ENCODE measurements at places on chromosomes 5 and 9.

DNA sequence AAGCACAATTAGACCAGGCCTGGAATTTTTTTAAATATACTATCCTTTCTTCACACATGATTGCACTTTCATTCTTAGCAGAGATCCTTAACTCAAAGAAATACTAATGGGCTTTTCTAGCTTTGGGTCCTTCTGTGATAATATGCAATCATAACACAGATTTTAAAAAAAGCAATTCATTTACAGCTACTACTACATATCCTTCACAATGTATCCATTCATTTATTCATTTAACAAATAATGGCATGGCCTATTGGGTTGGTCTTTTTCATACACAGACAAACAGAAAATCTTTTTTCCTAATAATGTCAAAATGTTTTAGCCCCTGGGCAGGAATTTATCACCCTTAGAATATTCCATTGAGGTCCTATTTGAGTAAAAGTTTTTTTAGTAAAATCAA is 47.0 kb downstream of the SAXO1 start:
- no peak for DNase-seq

- no peak for DNase-seq
Measured at GRCh38 chr5:33501899-33502298, 61.1 kb downstream of the TARS1 start.

GRCh38 chr5:164360589-164360988 is 855.2 kb downstream of the MAT2B start:
- DNase-seq = no peak

- DNase-seq = no peak
Measured at GRCh38 chr9:12774861-12775678, at the start of gene LURAP1L. TSS of gene LURAP1L (plus strand) at chr9:12775020. CDS start at chr9:12775716, 696 bp downstream.

GRCh38 chr5:158979749-158980521 is 119.8 kb downstream of the EBF1 start:
- no peak for DNase-seq

- DNase-seq = no peak
Measured at GRCh38 chr5:2752059-2752820, 763 bp upstream of the IRX2 start.

GRCh38 chr5:55308254-55308836 is 556 bp downstream of the MTREX start:
- no peak for DNase-seq

DNA sequence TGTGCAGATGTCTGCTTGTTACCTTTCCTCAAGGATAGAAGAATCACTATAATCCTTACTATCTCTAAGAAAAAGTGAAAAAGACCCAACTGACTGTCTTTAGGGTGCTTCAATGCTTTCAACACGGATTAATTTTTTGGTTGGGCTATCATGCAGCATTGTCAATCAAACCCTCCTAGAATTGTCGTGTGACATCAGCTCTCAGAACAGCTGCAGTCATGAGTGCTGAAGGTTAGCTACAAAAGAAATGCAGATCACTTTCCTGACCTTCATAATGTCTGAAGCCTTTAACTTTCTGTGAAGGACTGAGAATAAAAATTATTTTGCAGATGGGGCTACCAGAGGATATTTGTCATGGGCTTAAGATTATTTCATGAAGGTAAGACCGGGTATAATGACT is 107.9 kb upstream of the EFNA5 start:
- no peak for DNase-seq

DNA sequence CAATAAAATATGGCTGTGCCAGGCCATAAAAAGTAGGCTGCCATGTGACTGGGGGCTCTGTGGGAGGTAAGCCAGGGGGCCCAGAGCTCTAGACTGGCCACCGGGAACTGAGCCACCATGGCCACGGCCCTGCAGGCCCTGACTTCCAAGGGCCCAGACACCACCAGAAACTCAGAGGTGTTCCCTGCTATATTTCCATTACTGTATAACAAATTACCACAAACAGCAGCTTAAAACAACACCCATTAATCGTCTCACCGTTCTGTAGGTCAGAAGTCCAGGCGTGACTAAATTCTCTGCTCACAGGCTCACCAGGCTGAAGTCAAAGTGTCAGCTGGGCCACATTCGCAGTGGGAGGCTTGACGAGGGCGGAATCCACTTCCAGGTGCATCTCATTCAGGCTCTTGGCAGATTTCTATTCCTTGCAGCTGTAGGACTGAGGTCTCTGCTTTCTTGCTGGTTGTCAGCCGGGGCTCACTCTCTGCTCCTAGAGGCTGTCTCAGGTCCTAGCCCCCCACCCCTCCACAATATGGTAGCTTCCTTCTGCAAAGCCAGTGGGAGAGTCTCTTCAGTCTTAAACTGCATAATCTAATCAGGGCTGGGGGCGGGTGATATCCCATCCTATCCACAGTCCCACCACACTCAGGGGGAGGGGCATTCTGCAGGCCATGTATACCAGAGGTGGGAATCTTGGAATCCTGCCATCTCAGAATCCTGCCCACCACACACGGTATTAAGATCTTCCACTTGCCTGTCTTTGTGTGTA is 125.4 kb downstream of the C5orf15 start:
- DNase-seq = no peak

DNA sequence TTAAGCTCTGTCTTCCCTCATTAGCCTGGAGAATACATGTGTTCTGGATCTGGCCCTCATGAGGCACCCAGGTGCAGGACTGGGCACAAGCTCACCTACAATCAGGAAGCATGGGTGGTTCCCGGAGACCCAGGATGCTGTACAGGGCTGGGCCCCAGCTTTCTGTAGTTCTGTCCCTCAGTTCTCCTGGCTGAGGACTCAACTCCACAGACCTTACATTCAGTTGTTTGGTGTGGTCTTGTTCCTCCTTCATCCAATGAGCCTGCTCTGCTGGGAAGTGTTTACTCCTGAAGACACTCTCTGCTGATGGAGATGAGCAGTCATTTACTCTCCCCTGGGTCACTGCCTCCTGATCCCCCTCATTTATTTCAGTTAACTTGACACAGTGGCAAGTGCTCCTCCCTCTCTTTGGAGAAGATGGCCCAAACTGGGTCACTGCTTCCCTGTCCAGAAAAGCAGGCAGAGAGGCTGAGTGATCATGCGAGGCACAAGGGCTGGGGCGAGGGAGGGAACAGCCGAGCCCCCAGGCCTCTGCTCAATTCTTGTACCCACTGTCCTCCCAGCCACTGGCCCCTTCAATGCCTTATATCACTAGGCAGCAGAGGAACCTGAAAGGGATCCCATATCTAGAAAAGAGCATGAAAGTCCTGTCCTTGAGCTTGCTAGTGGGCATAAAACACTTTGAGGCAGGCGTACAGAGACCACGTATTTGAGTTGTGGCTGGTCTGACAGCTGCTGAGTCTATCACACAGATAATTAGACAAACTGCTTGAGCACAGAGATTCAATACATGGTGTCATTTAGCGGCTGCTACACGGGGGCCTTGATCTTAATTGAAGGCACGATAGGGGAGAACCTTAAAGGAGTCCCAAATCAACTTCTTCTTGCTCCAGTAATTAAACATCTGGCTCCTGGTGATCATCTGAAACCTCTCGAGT is 221.7 kb downstream of the FSTL4 start:
- DNase-seq = no peak

DNA sequence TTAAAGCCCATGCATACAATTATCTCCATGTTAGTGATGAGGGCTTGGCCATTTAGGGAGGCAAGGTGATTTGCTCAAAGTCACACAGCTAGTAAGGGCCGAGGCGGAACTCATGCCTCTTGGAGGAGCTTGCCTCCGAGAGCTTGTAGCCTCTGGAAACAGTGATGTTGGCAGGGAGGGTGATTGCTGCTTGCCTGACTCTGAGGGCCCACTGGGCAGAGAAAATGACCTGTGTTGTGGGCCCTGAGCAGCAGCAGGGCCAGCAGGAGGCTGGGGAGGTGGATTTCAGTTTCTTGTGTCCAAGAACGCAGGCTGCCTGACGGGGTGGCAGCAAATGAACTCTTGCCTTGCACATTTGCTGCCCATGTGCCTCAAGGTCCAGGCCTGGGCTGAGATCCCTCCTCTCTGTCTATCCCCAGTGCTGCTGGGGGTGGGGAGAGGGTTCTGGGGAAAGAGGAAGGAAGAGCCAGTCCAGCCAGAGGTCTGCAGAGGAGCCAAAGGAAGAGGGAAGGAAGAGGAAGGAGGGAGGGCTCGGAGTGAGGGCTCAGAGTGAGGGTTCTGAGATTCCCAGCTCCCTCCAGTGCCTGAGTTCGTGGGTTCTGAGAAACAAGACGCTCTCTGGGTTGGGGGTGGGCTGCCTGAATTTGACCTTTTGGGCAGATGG is 16.2 kb upstream of the PTGS1 start:
- DNase-seq = no peak

- DNase-seq = no peak
Measured at GRCh38 chr5:89729623-89730301, 679.8 kb downstream of the CETN3 start.

- DNase-seq = no peak
Measured at GRCh38 chr5:154860123-154860522, 1.7 kb downstream of the CNOT8 start.

DNA sequence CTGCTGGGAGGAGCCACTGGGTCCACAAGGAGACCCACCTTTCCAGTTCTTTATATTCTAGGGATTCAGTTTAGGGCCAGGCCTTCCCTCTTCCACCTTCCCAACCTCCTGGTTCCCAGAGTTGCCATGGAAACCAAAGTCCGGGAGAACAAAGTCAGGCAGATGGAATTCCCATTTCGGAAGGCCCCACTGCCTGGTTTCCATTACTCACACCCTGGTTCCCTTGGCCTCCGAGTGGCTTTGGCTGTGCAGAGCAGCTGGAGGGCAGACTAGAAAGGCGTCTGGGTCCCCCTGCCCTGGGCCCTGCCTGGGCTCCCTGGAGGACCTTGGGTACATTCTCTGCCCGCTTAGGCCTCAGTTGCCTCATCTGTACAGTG is 136.1 kb downstream of the RGS3 start:
- DNase-seq = no peak

DNA sequence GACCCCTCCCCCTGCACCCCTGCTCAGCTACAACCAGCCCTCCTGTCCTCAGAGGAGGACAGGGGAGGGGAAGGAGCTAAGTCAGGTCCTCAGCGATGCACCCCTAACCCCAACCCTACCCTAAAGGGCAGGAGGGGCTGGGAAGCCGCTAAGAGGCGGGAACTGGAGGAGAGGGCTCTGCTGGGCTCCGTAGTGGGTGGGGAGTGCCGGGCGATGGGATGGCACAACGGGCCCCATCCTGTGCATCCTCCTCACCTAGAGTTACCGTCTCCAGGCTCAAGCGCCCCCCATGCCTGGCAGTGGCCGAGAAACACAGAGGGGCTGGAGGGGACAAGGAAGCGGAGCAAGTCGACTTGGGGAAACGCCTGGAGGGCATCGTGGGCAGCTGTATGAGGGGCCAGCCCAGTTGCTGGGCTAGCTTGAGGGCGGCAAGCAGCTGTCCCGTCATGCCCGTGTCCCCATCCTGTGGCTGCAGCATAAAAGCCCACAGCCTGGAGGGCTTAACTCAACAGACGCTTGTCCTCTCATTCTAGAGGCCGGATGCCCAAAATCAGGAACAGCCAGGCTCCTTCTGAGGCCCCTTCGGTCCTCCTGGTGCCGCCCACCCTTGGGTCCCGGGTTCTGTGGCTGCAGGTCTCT is 23.0 kb upstream of the UBAC1 start:
- no peak for DNase-seq

- no peak for DNase-seq
Measured at GRCh38 chr5:92372766-92373165, 989.6 kb upstream of the ARRDC3 start.

DNA sequence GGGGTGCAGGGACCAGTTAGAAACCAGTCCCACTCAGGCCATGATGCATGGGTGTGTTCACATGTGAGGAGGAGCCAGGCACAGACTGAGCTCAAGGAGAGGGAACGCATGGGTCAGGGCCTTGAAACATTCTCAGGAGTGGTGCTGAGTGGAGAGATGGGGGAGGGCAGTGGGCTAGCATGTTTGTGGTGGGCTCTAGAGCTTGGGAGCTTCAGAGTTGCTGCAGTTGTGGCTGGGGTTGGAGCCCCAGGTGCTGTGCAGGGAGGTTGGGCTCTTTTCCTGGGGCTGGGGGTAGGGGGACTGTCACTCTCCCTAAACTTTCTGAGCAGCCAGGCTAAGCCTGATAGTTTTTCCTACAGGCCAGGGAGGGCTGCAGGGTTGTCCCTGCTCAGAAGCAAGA is 95.4 kb downstream of the DAB2IP start:
- no peak for DNase-seq

DNA sequence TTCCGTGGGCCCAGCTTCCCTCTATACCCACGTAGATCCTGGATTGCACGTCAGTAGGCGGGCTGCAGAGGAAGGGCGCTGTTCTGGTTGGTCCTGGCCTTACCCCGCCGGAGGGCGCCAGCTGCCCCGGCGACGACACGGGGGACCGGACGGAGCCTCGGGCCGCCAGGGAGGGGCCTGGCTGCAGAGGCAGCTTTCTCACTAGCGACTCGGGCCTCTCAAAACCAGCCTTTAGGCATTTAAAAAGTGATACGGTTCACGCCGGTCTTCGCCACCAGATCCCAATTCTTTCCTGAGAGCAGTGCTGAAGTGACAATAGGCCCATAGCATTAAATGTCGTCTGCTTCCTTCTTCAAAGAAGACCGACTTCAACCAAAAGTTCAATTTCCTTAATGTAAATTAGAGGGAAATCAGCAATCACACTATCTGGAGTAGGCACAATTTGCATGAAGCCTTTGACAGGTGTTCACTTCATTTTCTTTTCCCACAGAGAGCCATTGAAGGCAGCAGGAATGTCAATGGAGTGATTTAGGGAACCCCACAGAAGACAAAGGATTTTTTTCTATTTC is 17.6 kb upstream of the UBE2D2 start:
- peak; percentile 20 for DNase-seq

DNA sequence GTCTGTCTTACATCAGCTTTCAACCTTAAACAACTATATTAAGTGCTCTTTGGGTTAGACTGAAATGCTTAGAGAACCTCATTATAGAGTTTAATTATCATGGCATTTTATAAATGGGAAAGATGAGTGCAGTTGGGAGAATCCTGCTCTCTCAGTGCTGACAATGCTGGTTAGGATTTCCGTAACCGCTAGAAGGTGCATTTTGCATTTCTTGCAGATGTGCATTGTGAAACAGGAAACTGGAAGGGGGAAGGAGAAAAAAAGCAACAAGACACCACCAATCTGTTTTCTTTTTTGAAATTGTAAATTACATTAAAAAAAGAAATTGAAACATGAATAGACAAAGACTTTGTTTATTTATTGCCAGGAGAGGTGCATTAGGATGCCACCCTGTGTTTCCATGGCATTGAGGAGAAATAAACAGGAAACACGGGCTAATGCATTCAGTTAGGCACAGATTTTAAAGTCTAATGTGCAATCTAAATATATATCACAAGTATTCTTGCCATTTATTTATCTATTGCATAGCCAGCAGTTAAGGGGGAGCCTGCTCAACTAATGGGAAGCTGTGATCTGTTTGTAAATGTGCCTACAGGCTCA is 478.9 kb downstream of the PSAT1 start:
- DNase-seq = no peak

- no peak for DNase-seq
Measured at GRCh38 chr5:90488791-90489190, 14.1 kb downstream of the POLR3G start.

Data from activated T-helper 1 cell treated with Interleukin-2 at 50 U/mL for 16 hours (primary cell).